ENCODE measurements at places on chromosomes 7 and 10. TPM values are rescaled to one million over a fixed set of nuclear protein-coding genes. Genes with fewer than 3 reads are reported as not detected.

MUC12 gene
- total RNA-seq: not detected

VSIR gene
- 58.7 TPM for total RNA-seq

CD36 gene
- total RNA-seq: 240 TPM

- DNase-seq: no peak
Measured at GRCh38 chr7:79968894-79969293, 165.7 kb upstream of the GNAI1 start.

GRCh38 chr10:69768386-69768785 lies 33.3 kb upstream of the COL13A1 start:
- DNase-seq: no peak
